HCT116 (cell line): ENCODE measurements at places on chromosomes 5 and 9.

DNA sequence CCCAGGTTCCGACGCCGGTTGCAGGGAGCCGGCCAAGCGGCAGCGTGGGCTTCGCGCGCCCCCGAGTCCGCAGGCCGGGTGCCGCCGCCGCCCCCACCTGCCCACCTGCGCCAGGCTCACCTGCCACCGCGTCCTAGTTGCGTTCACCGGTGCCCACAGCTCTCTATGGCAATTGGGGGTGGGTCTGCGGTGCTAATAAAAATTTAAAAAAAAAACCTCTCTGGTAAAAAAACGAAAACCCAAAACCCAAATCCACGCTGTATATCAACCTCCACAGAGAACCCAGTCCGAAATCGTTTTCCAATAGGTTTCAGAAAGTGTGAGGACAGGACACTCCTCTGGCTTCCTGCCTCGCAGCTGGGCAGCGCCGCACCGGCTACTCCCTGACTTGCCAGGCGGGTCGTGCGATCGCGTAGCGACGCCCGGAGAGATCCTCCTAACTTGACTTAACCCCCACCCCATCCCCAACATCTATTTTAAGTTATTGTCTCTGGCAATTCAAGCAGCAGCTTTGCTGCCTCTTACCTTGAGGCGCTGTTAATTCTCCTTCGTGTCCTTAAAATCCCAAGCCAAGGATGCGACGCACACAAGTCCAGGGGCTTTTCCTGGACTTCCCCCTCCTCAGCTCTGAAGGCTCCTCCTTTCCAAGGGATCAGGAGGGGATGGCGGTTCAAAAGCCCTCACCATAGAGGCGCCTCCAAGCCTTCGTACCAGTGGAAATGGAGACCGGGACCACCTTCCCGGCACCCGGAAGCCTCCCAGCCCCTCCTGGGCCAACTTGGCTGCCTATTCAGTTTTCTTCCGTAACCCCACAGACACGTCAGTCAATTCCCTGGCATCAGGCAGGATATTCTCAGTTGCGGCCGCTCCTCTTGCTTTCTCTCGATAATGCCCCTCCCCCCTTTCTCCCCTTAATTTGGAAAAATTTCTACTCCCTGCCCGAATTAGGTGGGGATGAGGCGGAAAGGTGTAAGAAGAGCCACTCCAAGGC, 1639.4 kb upstream of the C9orf72 start:
- no peak for DNase-seq

DNA sequence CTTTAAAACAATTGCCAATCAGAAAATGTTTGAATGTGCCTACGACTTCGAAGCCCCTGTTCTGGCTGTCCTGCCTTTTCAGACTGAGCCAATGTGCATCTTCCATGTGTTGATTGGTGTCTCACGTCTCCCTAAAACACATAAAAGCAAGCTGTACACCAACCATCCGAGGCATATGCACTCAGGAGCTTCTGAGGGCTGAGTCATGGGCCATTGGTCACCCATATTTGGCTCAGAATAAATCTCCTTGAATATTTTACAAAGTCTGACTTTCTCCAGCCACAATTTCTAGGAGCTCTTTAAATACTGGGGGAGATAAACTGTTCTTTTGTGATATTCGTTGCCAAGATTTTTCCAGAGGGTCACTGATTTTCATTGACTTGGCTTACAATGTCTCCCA, 53.9 kb downstream of the C9orf57 start:
- DNase-seq = no peak

DNA sequence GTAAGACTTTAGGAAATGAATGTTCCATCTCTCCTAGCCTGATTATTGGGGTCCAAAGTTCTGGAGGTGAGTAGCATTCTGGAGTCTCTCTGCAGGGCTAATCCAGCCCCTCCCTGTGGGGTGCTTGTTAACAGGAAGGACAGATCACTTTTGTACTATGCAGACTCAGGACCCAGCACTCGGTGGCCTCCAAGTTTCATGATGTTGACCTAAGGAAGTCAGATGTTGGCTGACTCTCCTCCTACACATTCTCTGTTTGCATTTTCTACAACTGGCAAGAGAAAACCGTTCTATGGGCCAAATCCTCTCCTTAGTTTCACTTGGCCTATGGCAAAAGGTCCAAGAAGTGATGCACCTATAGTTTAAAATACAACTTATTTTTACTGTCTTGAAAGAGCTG, 5.5 kb upstream of the PDE8B start:
- DNase-seq = no peak

- no peak for DNase-seq
Observed at GRCh38 chr5:10538103-10538788, 25.6 kb upstream of the ANKRD33B start.

DNA sequence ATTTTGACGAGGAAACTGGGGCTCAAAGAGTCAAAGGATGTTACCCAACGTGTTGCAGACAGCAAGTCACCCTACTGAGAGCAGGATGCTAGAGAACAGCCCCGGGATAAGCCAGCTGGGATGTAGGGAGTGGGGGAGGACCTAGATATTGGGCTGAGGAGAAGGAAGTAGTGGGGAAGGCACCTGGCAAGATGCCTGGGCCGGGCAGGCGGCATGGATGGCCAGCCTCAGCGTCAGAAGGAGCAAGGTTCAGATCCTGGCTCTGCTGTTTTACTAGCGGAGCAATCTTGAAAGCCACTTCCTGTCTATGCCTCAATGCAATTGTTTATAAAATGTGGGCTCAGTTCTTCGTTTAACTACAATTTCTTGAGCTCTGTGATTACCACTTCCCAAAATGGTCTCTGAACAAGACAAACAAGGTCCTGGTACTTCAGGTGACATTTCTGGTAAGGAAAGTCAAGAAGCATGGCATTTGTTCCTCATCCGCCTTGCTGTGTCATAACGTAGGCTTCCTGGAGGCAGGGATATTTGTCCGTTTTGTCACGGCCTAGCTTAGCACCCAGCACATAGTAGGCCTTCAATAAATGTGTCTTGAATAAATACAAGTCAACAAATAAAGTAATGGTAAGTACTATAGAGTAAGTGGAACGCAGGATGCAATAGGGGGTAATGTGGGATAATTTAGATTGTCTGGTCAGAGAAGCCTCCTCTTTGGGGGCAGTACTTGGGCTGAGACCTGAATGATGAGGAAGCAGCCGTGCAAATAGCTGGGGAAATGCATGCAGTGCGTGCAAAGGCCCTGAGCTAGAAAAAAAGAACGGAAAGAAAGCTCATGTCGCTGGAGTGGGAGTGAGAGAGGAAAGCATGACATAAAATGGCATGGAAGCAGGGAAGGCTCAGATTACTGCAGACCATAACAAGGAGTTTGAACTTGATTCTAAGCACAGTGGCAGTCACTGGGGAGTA, 70.5 kb downstream of the SMIM23 start:
- DNase-seq = no peak

GRCh38 chr5:80504833-80505232, 16.9 kb downstream of the FAM151B start:
- no peak for DNase-seq

DNA sequence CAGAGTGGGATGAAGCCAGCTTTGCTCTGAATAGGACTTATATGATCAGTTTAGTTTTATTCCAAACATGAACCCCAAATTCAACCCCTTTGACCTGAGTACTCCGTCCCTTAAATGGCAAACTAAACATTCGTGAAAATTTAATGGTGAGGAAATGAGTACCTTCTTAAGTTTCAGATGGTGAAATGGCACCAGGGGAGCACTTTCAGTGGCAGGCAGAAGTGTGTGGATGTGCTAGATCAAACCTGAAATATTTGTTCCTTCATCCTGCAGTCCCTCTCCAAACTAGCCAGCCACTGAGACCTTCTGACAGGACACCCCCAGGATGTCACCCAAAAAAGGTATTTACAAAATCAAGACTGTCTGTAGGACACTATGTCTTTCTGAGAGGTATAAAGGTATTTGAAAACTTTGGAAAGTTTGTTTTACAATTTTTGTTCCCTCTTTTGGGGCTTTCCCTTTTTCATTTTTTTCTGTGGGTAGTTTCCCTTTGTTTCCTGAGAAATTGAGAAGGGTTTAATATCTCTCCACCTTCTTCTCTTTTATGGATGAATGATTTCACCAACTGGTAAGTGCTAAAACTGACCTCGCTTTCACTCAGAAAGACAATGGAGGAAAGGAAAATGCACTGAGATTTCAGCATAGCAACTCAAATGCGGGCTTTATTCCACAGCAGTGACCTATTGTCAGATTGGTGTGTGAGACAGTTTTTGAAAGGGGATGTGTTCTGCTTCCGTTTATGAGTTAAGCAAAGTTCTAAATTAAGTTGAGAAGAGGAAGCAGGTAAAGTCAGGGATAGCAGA, 127.1 kb downstream of the TMC1 start:
- no peak for DNase-seq

- no peak for DNase-seq
Observed at GRCh38 chr5:127580731-127581130, 63.3 kb downstream of the PRRC1 start.
